Hepatic stellate cell (primary cell): ENCODE measurements at places on chromosomes 6 and 20.

DNA sequence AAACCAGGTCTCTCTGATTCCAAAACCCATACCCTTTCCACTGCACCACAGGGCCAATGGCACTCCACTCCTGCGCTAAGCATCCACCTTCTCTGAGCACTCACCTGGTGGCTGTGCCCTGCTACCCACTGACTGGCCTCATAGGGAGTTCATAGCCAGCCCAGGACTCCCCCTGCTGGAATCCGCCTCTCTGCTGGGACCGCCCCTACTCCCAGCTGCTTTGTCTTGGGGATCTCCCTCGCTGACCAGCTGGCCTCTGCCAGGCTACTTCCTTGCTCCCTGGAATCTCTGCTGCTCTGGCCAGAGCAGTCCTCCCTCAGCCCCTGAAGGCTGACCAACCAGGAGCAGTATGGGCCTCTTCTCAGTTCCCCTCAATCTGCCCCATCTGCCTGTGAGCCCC, 129.7 kb downstream of the FAXC start:
- peak; percentile 4 for DNase-seq

- DNase-seq: no peak
Measured at GRCh38 chr6:158544428-158544827, 15.5 kb upstream of the TMEM181 start.

DNA sequence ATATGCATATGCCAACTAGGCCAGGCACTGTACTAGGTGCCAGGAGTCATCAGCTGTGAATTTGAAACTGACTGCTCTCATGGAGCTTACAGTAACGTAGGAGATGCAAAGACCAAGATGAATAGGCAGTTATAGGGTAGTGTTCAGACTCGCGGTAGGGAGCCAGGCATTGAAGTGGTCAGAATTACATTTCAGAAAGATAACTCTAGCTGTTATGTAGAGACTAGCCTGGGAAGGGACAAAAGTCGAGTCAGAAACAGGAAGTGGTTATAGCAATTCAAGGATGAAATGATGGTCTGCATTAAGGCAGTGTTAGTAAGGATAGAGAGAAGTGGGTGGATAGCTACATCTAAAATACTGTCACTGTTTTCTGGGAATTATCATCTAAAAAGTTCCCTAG, 56.6 kb downstream of the PCMT1 start:
- DNase-seq: no peak

DNA sequence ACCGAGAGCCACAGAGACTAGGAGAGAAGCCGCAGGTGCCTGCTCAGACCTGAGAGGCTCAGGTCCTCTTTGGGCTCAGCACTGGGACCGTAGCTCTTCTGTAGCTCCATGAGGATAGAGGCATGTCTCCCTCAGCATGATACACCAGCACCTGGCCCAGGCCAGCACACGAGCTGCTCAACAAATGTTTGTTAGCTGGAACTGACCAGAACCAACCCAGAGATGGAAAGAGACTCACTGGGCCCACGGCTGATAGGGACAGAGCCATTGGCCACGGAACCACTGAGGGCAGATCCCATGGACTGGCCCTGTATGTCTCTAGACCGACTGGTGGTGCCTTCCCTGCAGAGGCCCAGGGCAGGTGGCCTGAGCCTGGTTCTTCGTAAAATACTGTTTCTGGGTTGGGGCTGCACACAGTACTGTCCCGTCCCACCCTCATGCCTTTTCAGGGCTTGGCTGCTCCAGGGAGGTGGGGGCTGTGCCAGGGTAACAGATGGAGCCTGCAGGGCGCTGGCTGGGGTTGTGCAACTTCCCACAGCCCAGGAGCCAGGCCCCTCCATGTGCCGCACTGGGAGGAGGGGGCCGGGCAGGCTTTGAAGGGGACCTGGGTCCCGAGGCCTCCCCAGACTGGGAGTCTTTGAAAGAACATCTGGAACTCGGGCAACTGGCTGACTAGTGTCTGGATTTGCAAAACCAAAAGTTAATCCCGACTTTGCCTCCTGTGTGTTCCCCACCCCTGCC, 5.2 kb downstream of the C20orf204 start:
- no peak for DNase-seq

DNA sequence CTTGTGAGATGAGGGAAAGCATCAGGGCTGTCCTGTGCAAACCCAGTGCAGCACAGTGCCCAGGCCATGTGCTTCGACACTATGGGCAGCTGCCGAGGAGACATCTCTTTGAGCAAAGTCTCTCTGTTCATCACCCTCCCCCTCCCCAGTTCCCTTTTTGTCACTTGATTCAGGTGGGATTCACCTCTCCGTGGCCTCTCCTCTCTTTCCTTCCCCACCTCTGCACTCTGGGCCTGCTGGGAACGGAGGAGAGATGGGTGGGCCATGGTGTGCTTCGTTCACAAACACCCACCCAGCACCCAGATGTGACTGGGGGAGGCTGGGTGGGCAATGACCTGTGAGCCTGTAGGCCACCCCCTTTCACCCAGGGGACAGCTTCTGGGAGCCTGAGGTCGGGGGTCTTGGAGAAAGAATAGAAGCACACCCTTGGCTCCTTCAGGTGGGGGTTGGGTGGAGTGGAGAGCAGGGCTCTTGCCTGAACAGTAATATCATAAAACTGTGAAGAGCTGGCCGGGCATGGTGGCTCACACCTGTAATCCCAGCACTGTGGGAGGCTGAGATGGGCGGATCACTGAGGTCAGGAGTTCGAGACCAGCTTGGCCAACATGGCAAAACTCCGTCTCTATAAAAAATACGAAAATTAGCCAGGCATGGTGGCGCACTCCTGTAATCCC, 33.5 kb upstream of the DLGAP4 start:
- DNase-seq: no peak

- no peak for DNase-seq
Measured at GRCh38 chr6:164014346-164015087, 600.0 kb downstream of the QKI start.

DNA sequence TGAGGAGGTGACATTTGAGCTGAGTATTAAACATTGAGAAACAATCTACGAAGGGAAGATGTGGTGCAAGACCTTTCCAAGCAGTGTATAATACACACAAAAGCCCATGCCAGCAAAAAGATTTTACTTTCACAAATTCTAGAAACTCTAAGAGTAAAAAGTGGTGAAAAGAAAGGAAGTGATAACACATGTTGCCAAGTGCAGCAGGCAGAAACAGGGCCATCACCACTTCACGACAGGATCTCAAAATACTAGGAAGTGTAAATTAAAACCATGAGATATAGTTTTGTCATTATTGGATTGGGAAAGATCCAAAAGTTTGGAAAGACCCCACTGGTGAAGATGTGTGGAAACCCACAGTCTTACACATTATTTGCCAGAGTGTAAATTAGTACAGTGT, 1.7 kb upstream of the ENTPD6 start:
- DNase-seq: no peak

DNA sequence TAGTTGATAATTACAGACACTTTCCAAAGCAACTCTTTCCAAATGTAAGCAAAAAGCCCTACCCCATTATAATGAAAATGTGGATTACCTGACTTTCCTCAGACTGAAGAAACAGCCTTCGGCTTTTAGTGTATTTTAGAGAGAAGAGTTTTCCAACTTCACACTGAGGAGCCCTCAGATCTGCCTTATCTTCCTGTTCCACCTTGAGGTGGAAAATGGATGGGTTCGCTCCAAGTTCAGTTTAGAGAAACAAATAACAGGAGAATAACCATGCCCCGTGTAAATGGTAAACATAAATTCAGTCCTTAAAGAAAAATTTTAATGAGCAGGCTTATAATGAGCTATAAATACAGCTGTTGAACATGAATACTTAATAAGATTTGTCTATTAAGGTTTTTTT, 21.1 kb upstream of the MTHFD1L start:
- DNase-seq: no peak

- DNase-seq: no peak
Measured at GRCh38 chr6:134909701-134910592, 40.0 kb downstream of the ALDH8A1 start.

GRCh38 chr20:48015943-48016723, 230.9 kb upstream of the SULF2 start:
- DNase-seq: no peak

DNA sequence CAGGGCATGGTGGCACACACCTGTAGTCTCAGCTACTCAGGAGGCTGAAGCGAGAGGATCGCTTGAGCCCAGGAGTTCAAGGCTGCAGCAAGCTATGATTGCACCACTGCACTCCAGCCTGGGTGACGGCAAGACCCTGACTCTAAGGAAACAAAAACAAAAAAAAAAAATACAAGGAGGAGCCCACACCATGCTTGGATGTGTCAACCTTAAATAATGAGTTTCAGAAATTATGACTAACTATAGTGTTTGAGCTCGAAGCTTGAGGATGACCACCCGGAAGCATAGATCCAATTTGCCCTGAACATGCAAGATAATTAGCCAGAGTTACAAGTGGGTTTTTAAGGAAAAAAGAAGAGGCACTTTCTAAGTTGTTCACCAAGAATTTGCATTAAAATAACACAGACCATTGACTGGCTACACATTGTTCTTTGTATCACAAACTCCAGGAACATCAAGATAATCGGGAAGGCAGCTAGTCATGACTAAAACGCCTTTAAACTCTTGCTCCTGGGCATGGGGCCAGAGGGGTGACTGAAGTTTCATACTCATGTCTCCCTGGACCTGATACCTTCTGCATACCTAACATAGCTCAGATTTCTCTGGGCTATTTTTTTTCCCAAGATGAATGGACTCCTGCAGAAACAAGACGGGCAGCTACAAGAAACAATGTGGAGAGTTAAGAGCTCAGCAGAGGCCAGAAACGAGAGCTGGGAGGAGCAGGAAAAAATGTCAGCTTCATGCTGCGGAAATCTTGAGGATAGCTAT, 289.6 kb downstream of the PREX1 start:
- no peak for DNase-seq

DNA sequence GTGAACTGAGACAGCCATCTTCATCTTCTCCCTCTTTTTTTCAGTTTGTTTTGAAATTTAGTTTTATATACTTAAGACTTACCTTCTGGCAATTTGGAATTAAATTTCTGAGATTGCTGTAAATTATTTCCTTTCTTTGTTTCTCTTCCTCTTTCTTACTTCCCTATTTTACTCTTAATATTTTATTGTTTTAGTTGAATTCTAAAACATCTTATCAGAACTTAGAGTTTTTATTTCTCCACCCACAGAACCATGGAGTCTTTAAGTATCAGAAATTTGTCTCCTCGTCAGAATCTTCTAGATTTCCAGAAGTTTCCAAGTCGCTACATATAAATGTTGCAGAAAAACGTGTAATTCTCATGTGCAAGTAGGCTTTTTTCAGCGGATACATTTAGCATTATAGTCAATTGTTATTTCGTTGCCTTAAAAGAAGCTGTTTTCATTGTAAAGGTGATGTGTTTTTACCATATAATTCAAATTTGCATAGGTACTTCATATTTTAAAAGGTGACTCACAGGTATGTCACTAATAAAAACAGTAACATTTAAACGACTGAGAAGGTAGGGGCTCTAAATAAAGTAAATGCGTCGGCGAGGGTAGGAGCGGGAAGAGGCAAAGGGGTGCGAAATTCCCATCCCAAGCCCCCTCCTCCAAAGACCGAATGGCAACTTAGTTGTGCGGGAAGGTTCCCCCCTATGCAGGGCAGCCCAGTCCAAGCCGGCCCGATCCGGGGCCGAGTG, 866 bp upstream of the MYO6 start:
- no peak for DNase-seq

- no peak for DNase-seq
Measured at GRCh38 chr6:11381801-11382513, 149.5 kb upstream of the NEDD9 start.

- no peak for DNase-seq
Measured at GRCh38 chr6:53484476-53485280, 60.2 kb downstream of the GCLC start.

DNA sequence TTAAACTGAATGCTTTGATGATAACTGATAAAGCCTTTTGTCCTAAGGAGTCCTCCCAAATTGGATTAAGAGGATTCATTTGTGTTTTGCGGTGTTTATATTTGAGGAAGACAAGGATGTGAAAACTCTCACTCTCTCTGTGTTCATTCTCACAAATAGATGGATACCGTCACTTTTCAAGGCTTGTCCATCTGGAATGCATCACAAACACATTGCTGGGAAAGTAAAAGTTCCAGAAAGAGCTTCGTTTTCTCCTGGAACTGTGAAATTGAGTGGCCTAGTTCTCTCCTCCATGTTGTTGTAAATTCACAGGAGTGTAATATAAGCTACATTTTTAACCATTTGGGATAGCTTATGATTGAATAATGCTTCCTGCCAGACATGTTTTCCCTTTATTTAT, 581.6 kb upstream of the FLRT3 start:
- no peak for DNase-seq

GRCh38 chr20:44644667-44645131, 6.8 kb downstream of the ADA start:
- no peak for DNase-seq

DNA sequence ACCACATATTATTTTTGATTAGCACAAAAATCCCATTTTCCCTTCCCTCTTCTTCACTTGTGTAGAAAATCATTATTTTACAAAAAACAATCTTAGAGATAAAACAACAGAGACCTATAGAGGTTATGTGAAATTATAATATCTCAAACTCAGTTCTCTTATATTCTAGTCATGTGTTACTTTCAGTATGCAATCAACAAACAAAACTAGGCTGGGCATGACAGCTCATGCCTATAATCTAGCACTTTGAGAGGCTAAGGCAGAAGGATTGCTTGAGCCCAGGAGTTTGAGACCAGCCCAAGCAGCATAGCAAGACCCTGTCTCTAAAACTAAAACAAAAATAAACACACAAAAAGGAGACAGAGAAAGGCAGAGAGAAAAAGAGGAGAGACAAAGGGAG, 211.4 kb upstream of the SGK1 start:
- DNase-seq: no peak

GRCh38 chr20:40702504-40702903, 13.5 kb upstream of the MAFB start:
- no peak for DNase-seq

- DNase-seq: no peak
Measured at GRCh38 chr6:939526-940252, 246.8 kb upstream of the EXOC2 start.

DNA sequence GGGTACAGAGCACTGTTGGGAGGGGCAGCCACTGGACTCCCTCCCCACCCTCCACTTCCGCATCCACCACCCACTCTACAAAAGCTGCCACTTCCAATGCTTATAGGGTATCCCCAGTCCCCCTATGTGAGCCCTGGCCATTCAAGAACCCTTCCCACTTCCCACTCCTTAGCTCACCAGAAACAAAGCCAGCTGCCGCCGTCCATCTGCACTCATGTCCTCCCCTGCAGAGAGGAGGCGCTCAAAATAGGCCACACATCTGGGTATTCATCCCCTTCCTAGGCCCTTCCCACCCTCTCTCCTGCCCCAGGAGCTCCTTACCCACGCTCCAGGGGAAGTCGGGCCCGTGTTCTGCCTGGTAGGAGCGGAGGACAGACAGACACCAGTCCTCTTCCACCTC, 6.5 kb upstream of the LY6G5C start:
- no peak for DNase-seq

GRCh38 chr6:149923327-149923986, 536 bp upstream of the RAET1G start:
- DNase-seq: no peak

GRCh38 chr20:20443504-20443903, 75.6 kb downstream of the INSM1 start:
- no peak for DNase-seq

GRCh38 chr6:137862419-137863090, 4.5 kb upstream of the TNFAIP3 start:
- DNase-seq: no peak
